ENCODE measurements at places on chromosomes 2 and 18. TPM values are rescaled to one million over a fixed set of nuclear protein-coding genes. Genes with fewer than 3 reads are reported as not detected.

The TXNL1 gene
- 33.1 TPM for total RNA-seq

The SANBR gene
- total RNA-seq = 8.5 TPM

The FN1 gene
- 11,165 TPM for total RNA-seq

The CD8B gene
- total RNA-seq = not detected

The PID1 gene
- 11.4 TPM for total RNA-seq

The LIMS1 gene
- 57.4 TPM for total RNA-seq

The MROH2A gene
- total RNA-seq = 0.15 TPM

The IL1RL2 gene
- 4.3 TPM for total RNA-seq

The CRACDL gene
- total RNA-seq = not detected

The UBE2E3 gene
- 14.5 TPM for total RNA-seq

The PARD6G gene
- 0.75 TPM for total RNA-seq

The IRS1 gene
- total RNA-seq = 3.5 TPM

The ELOA2 gene
- not detected for total RNA-seq

The SERPINB10 gene
- not detected for total RNA-seq

The NEB gene
- total RNA-seq = 0.94 TPM

The NCKAP1 gene
- total RNA-seq = 105 TPM

The PLEK gene
- not detected for total RNA-seq

The IL37 gene
- not detected for total RNA-seq

The CD28 gene
- total RNA-seq = not detected

The CFAP65 gene
- total RNA-seq = not detected

The SERPINB8 gene
- total RNA-seq = 6.6 TPM

The IL36G gene
- total RNA-seq = not detected

The PRKAG3 gene
- 4.1 TPM for total RNA-seq

The ATL2 gene
- total RNA-seq = 62.9 TPM

The CXCR1 gene
- total RNA-seq = not detected

The CAB39 gene
- total RNA-seq = 26.2 TPM

The TTR gene
- total RNA-seq = not detected

The HOXD8 gene
- total RNA-seq = 0.23 TPM

The PLGLB2 gene
- total RNA-seq = 0.23 TPM

The HMSD gene
- not detected for total RNA-seq

The MOB4 gene
- 27.8 TPM for total RNA-seq

The CFC1 gene
- not detected for total RNA-seq

The FBXO48 gene
- total RNA-seq = 0.23 TPM

The EGR4 gene
- not detected for total RNA-seq

The MAP4K3 gene
- 24.5 TPM for total RNA-seq

Measured in smooth muscle cell of the coronary artery (primary cell).